ENCODE measurements at places on chromosomes 7 and 10.

- DNase-seq, result no peak
Measured at GRCh38 chr7:82578430-82578829, 134.9 kb upstream of the CACNA2D1 start.

DNA sequence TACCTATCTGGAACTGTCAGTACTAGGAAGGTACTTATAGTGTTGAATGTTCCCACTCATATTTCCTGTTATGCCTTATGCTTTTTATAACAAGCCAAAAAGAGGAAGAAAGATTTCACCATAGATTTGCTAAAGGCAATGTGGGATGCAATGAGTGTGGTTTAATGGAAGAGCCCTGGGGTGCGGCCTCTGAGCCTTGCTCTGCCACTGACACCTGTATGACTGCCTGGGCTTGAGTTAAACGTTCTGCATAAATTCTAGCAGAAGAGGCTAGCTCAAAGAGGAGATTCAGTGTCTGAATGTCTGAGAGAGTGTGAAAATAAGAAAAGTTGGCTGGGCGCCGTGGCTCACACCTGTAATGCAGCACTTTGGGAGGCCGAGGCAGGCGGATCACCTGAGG lies 143.8 kb downstream of the TPST1 start:
- no peak for DNase-seq

DNA sequence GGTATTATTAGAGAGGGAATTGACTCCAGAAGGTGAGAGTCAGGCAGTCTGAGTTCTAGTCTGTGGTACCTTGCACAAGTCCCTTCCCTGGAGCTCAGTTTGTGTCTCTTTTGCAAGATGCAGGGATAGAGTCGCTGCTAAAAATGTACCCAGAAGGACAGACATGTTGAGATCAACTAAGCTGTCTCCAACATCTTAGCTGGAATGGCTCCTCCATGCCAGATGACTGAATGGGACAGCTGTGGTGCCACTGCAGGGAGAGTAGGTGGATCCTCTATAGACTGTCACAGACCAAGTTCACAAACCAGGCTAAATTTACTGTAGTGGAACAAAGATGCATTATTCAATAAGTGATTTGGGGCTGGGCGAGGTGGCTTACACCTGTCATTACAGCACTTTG lies 120.1 kb downstream of the NEURL1 start:
- DNase-seq, result no peak

- no peak for DNase-seq
Measured at GRCh38 chr7:2002561-2003450, 229.9 kb downstream of the MAD1L1 start.

DNA sequence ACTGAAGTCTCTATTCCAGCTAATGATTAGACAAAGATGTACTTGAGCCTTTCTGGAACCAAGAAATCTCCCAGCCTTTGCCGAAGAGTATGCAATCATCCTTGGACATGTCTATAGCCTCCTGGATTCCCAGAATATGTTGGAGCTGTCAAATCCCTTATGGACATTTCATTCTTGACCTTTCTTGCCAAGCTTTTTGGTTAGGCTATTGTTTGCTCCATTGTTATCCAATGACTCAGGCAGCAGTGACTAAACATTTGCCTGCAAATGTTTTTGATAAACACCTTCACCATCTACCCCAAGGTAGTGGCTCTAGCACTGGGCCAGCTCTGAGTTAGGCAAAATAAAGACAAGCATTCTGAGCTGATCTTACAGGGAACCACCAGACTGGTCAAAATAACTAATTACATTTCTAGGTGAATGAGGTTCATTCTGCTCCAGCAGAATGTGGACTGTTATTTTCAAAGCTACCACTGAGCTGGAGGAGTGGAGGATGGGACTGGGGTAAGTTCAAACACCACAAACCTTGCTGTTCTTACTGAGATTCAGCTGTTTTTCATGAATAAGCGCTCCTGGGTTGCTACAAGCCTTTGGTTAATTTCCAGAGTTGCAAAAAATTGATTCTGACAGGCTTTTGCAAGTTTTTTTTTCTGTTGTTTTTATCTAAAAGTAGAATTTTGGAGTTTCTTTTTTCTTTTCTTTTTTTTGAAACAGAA lies 81.0 kb downstream of the TMEM270 start:
- DNase-seq, result no peak

- no peak for DNase-seq
Measured at GRCh38 chr10:60646966-60647796, 131.1 kb upstream of the CDK1 start.

- DNase-seq, result no peak
Measured at GRCh38 chr7:77760809-77761453, 37.3 kb downstream of the TMEM60 start.

DNA sequence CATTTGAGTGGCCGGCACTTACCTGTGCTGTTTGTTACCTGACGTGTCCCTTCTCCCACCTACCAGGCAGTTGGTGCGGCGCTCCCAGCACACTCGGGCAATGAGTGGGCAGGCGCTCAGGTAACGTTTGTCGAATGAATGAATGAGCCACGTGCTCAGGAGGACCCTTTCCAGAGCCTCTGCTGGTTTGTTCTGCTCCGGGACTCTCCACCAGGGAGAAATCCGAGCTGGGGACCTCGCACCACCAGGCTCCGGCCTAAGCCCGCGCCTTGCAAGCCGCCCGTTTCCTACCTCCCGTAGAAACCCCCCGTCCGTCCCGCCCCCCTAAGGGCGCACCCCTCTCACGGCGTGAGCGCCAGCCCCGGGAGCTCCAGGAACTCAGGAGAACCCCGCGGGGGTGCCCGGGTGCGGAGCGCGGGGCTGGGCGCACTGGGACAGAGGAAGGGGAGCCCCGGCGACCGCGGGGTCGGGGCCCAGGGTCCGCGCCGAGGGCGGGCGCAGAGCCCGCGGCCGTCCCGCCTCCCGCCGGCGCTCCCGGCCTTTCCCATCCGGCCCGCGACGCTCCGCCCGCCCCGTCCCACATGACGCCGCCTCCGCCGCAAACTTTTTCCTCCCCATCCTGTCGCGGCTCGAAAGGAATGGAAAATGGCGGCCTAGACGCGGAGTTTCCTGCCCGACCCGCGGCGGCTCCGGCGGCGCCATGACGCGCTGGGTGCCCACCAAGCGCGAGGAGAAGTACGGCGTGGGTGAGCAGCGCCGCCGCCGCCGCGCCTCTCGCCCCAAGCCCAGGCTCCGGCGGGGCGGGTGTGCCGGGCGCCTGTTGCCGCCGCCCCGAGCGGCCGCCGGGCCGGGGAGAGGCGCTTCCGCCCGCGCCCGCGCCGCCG lies at the start of gene DOCK1:
DOCK1 (plus strand) TSS at position 611 of the 884 bp plus-strand sequence; CDS start at position 701, 90 bp downstream.
- no peak for DNase-seq

DNA sequence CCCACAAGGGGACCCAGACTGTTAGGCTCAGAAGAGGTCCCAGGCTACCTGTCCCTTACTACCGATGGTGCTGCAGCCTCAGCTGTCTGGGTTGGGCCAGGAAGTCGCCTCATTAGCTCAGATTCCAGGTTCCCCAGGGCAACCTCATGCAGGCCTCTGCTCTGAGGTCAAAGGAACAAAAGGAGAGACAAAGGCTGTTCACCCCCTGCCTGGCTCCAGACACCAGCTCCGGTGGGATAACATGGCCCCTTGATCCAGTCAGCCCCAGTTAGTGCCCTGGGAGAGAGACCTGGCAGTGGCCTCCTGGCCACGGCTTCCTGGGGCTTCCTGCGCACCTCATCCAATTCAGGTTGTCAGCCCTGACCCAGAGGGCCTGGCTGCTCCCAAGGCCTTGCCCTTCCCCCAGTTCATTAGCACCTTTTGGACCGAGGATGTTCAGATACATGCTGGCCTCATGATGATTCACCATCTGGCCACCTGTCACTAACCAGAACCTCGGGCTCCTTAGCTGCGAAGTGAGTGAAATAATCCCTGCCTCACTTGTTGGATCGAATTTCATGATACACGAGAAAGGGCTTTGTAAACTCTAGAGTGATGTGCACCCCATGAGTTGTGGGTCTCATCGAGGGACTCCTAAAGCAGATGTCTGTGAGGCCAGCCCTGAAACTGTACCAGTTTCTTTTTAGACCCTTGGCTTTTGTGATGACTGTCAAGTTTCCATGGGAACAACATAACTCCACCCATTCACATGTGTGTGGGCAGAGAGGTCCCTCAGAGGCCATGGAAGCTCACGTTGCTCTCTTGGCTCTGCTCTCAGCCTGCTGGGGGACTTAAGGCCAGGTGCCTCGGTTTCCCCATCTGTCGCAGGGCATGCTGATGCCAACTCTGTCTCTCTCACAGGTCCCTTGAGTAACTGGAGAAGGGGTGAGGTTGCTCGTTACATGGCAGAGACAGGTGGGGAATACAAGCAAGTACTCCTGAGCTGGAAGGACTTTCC lies 79.5 kb upstream of the PCBD1 start:
- no peak for DNase-seq

- no peak for DNase-seq
Measured at GRCh38 chr10:131424053-131424452, 112.5 kb upstream of the TCERG1L start.

- no peak for DNase-seq
Measured at GRCh38 chr7:151246102-151246850, 2.2 kb downstream of the SMARCD3 start.

GRCh38 chr7:33716581-33717477 lies 188.5 kb upstream of the BMPER start:
- no peak for DNase-seq

- no peak for DNase-seq
Measured at GRCh38 chr7:44845451-44845850, 2.4 kb downstream of the H2AZ2 start.

GRCh38 chr10:97607095-97607636 lies 17.6 kb downstream of the C10orf62 start:
- no peak for DNase-seq

DNA sequence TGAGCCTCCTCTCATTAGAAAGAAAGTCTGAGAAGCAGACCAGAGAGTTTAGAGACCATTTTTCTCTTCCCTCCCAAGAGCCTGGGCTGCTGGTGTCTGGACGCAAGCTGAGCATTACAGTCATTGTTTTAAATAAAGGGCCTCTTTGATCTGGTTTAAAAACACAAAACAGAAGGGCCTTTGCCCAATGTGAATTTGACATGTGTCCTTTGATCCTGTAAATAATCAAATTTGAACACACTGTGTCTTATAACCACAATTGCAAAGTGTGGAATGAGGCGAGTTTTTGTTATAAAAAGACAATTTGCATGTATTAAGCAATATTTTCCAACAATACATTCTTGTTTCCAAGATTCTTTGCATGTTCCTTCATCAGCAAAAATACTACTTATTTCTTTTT lies 158.5 kb downstream of the C7orf25 start:
- no peak for DNase-seq

DNA sequence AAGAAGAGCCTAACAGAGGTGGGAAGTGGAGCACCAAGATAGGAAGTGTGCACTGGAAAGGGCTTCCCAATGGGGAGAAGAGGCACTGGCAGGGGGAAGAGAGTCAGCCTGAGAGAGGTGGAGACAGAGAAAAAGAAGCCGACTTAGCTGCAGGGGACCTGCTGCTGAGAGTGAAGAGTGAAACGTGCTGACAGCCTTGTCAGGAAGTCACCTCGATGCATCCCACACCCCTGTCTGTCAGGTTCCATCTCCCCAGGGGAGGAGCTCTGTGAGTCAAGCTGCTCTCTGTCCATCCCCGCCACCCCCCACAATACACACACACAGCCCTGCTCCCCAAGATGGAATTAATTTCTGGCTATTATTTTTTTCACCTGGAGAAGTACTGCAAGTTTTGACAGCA lies 14.0 kb downstream of the KAZALD1 start:
- DNase-seq, result no peak

DNA sequence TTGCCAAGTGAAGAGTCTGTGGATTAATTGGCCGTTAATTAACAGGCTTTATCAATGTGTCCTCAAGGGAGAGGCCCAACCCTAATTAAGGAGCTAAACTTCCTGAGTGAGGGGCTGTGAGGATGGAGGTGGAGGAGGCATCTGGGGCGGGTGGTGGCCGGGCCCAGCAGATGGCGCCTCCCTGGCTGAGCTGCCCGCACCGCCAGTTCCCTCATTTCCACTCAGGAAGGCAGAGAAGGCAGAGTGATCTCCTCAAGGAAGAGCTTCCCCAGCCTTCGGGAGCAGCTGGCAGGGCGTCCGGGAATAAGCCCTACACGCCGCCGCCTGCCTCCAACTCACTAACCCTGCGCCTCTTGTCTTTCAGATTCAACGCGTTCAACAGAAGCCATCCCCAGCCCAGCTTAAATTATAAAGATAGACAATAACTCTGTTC lies 112.2 kb downstream of the CYTH3 start:
- no peak for DNase-seq

DNA sequence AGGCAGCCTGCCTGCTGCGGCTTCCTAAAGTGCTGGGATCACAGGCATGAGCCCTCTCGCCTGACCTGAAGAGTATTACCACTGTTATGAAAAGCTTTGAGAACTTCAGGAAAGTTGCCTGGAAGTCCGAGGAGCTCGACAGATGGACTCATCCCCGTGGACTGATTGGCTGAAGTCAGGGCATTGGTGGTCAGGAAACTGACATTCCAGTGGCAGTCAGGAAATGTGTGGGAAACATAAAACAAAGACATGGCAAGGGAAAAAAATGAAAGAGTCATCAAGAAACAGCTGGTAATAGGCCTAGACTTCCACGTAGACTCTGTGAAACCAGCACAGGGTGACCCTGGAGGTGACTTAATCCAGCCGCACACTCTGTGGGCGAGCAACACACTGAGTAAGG lies 123.3 kb downstream of the CDH23 start:
- DNase-seq, result no peak

DNA sequence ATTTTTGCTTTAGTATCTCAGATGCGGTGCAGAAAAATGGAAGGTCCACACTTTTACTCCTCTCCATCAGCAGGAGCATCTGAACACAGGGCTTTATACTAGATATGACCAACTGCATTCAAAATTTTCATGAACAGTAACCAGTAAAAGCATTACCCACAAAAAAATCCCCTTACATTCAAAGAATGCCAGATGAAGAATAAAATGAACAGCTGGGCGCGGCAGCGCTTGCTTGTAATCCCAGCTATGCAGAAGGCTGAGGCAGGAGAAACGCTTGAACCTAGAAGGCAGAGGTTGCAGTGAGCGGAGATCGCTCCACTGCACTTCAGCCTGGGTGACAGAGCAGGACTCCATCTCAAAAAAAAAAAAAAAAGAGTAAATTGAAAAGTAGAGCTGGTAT lies 3.1 kb downstream of the SAR1A start:
- DNase-seq, result no peak

- no peak for DNase-seq
Measured at GRCh38 chr7:140656548-140657515, 15.9 kb upstream of the ADCK2 start.

GRCh38 chr10:100879741-100880360 lies 32.9 kb upstream of the SLF2 start:
- no peak for DNase-seq

DNA sequence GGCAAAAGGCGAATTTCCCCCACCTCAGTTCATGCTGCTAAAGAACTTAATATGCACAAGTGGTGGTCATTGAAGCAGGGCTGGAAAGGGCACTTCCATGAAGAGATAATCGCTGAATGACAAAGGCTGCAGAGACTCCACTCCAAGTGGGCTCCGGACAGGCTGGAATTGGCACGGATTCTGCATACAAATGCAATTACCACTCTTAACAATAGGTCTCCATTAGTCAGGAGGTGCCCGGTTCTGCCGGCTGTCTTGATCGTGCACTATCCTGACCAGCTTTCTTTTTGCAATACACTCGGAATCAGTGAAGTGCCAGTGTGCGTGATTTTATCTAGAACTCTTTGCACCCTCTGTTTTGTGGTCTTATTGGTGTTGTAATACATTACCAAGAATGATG lies 49.7 kb downstream of the INSYN2A start:
- no peak for DNase-seq
